ENCODE measurements at places on chromosomes 3 and 15. TPM values are rescaled to one million over a fixed set of nuclear protein-coding genes. Genes with fewer than 3 reads are reported as not detected.

MLH1 gene
- total RNA-seq, result 44.7 TPM

KLHL40 gene
- total RNA-seq, result not detected

CLEC3B gene
- 353 TPM for total RNA-seq

SLC12A1 gene
- total RNA-seq, result not detected

HCN4 gene
- total RNA-seq, result not detected

CCR9 gene
- 0.78 TPM for total RNA-seq

GPR176 gene
- 2.4 TPM for total RNA-seq

UNC13C gene
- under 0.01 TPM for total RNA-seq

SI gene
- total RNA-seq, result not detected

ARGFX gene
- total RNA-seq, result not detected

DNA sequence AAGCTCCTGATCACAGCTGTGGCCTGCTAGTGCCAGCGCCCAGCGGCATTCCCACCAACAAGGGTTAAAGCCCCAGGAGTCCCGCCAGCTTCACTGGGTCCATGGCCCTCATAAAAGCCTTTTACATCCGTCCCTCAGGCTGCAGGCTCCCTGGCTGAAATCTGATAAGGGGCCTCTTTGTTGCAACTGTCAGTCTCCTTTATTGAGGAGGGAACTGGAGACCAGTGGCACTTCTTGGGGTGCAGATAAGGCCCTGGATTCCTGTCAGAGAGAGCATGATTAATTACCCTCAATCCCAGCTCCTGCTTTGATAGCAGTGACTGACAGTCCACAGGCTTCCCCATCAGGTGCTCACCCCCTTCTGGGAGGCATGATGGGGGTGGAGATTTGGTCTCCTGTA, 30.9 kb upstream of the CLK3 start:
- no peak for DNase-seq

GRCh38 chr3:131361464-131362421, 19.8 kb upstream of the NUDT16 start:
- peak; percentile 56 for DNase-seq

DNA sequence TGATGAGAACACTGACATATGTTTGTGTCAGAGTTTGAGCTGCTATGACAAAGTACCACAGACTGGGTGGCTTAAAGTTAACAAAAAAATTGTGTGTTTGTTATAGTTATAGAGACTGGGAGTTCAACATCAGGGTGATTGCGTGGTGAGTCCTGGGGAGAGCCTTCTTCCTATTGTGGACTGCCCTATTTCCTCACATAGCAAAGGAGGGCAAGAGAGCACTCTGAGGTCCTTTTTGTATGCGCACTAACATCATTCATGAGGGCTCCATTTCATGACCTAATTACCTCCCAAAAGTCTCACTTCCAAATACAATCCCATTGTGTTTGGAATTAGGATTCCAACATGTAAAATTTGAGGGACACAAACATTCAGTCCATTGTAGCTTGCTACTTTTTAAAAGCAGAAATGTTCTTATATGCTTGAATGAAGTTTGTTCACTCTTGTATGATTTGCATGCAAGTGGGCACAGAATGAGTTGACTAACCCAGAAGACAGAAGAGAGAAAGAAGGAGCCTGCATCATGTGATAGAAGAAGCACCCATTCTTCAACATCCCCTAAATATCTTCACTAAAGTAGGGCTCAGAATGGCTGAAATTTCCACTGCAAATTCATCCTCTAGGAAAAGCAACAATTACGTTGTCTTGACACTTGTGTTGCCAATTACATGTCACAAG, 18.9 kb upstream of the ALCAM start:
- DNase-seq, result no peak

DNA sequence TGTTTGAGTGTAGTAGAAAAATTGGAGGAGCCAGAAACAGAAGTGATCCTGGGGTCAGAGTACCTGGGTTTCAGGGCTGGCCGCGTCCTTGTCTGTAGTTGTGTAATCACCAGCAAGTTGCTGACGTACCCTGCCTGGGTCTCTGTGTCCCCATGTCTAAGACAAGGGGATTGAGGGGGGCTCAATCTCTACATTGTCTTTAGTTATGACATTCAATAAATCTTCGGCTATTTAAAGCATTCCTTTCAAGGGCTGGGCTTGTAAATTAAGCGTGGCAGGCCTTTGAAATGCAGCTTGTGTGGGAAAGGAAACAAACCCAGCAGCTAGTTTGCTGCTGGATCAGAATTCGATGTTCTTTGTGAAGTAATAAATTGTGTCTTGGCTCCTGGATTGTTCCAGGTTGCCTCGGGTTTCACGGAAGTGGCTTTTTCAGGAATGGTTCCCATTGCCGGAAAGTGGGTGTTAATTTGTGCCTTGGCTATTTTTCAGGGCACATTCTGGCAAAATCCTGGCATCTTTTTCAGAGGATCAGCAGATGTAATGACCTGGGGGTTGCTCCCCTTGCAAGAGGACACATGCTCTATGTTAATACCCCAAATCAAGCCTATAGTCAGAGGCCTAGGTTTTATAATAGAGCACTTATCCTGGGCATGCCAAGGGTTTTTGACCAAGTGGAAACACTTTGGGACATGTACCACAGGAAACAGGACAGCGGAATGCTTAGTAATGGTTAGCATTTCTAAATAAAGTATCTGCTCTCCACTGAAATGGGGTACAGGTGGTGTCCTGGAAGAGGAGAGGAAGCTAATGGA, 294.8 kb upstream of the NR2E3 start:
- DNase-seq, result no peak

GRCh38 chr3:115187149-115187757, 40.2 kb upstream of the ZBTB20 start:
- DNase-seq, result no peak

GRCh38 chr15:62582580-62582979, 417.5 kb upstream of the C2CD4B start:
- DNase-seq, result no peak

DNA sequence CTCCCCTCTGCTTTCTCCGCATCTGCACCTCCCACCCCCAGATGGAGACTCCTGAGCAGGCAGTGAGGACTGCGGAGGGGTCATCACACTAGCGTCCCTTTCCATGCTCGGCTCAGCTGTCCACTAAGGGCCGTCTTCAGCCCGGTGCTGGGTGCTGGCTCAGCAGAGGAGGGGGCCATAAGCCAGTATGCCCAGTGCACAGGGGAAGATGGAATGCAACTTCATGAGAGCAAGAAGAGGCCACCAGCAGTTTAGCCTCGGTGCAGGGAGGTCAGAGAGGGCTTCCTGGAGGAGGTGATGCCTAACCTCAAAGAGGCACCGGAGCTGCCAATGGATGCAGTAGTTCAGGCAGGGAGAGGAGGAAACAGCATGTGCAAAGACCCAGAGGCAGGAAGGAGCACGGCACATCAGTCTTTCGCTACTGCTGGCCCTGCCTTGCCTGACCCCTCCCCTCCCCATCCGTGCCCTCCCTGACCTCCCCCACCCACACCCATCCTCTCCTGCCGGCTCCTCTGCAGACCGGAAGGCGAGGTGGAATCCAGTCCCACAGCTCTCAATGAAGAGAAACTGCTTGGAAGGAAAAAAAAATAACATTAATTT, 15.2 kb upstream of the PLXND1 start:
- no peak for DNase-seq

DNA sequence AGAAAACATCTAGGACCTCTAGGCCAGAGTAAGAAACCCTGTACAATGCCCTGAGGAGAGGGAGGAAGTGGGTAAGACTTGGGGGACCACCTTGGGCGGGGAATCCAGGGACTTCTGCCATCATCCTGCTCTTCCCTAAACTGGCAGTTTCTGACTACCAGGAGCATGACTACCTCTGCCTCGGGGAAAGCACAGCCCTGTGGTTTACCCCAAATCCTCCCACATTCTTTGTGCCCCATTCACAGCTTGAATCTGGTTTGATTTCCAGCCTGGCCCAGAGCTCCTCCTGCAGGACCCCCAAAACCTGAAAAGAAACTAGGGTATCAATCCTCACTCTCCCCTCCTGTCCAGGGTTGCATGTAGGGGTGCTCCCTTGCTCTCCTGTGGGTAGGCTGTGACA, 4.7 kb downstream of the C3orf18 start:
- DNase-seq, result no peak

DNA sequence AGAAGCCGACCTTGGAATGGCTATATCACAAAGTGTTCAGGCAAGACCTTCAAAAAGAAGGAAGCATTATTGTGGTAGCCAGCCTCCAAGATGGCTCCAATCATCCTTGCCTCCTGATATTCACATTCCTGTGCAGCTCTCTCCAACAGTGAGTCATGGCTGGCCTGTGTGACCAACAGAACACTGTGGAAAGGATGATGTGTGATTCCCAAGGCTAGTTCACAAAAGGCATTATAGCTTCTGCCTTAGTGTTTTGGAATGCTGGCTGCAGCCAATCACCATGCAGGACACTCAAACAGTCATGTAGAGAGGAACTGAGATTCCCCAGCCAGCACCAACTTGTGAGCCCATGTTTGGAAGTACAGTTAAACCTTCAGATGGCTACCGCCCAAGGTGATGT, 102.6 kb downstream of the EFL1 start:
- no peak for DNase-seq

DNA sequence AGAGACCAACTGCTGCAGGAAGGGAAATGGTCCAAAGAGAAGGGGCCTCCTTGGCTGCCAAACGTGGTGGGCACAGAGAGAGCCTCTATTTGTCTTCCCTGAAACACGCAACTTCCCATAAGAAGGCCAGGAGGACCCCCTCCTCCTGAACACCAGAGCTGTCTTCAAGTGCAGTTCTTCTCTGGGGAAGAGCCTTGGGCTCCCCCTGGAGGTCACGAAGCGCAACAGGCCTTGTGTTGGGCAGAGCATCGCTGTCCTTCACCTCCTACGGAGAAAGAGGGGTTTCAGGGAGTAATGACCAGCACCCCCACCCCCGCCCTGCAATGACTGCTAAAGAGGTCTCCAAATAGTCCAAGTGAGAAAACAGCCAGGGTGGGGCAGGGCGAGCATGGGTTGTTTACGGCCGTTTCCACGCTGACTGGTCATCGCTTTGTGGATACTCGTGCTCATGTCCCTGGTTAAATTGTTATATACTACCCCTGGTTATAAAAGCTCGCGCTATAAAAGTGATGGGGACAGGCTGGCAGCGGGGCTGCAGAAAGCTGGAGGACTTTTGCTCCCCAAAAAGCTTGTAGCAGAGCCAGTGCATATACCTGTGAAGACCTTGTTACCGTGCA, 397.5 kb upstream of the ATP10A start:
- DNase-seq, result no peak

GRCh38 chr3:197308591-197308990, 10.2 kb upstream of the DLG1 start:
- DNase-seq, result no peak

DNA sequence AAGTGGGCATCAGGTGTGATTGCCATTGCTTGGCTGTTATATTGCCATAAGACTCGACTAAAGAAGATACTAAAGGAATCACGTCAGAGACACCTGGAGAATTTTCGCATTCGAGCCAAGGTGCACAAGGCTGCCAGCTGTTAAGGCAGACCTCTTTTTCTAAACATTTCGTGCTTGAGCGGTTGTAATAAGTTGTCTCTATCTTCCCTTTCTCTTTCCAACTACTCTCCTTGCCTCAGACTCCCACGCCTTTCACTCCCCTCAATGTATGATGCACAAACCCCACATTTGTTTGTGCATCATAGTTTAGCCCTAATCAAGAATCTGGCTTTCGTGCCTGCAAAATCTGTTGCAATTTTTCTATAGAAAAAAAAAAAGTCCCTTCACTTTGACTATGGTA, 118.0 kb downstream of the IQCH start:
- DNase-seq, result no peak

DNA sequence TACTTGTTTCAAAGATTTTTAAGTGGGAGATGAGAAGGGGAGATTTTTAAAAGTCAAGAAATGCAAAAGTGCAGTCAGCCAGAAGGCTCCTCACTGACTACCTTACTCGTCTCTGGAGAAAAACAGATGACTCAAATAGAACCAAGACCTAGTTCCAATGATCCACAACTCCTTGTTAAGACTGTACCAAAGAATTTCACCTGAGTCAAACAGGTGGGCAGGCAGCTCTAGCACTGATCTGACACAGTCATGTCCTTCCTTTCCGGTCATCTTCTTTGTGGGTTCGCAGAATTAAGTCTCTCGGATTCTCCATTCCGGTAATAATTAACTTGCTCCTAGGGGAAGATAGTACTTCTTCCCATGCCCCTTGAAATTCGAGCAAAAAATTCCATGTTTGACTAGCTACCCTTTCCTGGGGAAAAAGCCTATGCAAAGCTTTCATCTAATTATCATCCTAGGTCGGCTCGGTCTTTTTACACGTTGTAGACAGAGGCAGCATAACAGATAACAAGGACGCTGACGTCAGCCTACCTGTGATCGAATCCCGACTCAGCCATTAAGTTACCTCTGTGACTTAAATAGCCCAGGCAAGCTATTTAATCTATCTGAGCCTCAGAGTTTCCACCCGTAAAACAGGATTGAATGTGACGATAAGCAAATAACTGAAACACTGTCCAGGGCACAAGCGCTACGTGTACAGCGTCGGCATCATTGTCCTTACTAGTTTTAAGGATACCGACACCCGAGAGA, 758 bp downstream of the SELENOK start:
- no peak for DNase-seq

- no peak for DNase-seq
These were observed 1.4 kb downstream of the GLCE start for GRCh38 chr15:69161878-69162213.

DNA sequence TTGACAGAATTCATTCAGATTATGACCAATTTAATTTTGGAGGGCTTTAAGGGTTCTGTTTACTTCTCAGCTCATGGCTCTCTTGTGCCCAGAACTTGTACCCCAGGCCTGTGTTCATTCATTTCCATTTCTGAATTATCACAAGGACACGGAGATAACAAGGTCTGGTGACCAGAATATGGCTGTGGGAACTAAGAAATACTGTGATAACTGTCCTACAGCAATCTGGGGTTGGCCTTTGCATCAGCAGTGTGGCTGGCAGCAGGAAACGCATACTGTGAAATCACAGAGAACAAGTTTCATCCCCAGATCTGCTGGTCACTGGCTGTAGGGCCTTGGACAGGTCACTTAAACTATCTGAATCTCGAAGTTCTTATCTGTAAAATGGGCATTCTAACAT, 41.8 kb upstream of the TPM1 start:
- no peak for DNase-seq

- no peak for DNase-seq
These were observed 280.0 kb upstream of the SOX2 start for GRCh38 chr3:181431748-181432147.

DNA sequence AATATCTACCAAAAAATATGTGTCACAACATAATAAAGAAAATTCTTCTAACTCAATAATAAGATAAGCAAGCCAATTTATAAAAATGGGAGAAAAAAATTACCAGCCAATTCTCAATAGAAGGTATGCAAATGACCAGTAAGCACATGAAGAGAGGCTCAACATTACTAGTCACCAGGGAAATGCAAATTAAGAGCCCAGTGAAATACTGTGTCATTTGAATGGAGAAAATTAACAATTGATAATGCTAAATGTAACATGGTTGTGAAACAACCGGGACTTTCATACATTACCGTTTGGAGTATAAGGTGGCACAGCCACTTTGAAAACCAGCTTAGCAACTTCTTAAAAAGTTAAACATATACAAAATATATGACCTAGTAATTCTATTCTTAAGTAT, 460.7 kb downstream of the IGSF11 start:
- no peak for DNase-seq

DNA sequence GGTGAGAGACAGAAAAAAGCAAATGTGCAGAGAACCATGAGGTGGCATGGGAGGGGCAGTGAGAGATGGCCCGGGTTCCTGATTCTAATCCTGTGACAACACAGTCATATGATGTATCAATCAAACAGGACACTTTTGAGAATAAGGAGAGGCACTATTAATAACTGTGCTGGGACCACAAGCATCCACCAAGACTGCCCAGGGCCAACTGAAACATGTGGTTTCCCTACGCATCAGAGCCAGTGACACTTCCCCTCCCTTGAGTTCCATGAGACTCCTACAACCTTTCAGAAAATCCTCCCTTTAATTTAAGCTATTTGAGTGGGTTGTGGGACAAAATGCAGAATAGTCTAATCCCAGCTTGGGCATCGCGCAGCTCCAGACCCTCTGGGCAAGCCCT, 17.4 kb downstream of the SH3BP5 start:
- DNase-seq, result no peak
